ENCODE measurements at places on chromosomes 1 and 21. TPM values are rescaled to one million over a fixed set of nuclear protein-coding genes. Genes with fewer than 3 reads are reported as not detected.

DNA sequence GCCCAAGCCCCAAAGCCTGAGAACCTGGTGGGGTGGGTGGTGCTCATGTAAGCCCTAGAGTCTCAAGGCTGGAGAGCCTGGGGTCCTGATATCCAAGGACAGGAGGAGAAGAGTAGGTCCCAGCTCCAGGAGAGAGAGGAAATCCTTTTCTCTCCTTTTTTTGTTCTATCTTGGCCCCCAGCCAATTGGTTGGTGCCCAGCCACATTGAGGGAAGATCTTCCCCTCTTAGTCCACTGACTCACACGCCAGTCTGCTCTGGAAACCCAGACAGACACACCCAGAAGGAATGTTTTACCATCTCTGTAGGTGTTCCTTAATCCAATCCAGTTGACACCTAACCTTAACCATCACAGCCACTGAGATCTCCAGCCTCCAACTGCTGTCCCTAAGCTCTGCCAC lies 16.2 kb upstream of the LIN9 start:
- DNase-seq: no peak
- H3K4me3 ChIP-seq: no peak overlapping the region
- H3K4me1 ChIP-seq: no peaks in the 10 kb centered on the region
- H3K36me3 ChIP-seq: no peaks in the 10 kb centered on the region

DNA sequence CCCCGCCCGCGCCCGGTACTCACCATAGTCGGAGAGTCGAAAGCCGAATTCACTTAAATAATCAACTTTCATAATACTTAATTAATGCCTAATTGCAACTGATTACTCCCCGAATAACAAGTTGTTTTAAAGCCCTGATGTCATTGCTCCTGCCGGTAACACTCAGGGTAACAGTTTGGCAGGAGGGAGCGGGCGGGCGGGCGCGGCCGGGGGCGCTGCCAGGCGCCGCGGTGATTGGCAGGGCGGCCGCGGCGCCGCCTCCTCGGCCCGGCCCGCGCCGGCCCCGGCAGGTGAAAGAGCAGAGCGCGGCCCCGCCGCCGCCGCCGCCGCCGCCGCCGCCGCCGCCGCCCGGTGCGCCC lies 102.2 kb downstream of the CASZ1 start:
- peaks cover 33% of the 10 kb centered on the region for H3K27me3 ChIP-seq
- H3K4me3 ChIP-seq: peak overlapping the region; percentile 56
- H3K27ac ChIP-seq: no peak overlapping the region
- H3K4me1 ChIP-seq: peaks cover 48% of the 10 kb centered on the region
- no peak for DNase-seq

The SH2D2A gene
- total RNA-seq: 33.6 TPM

The RASAL2 gene
- 1.3 TPM for total RNA-seq

The FAM163A gene
- not detected for total RNA-seq
